DMS79 treated with DMSO at 0.1 percent for 48 hours (cell line): ENCODE measurements at places on chromosomes 2 and 18.

- DNase-seq: no peak
Measured at GRCh38 chr2:37105150-37105549, 20.8 kb downstream of the GPATCH11 start.

DNA sequence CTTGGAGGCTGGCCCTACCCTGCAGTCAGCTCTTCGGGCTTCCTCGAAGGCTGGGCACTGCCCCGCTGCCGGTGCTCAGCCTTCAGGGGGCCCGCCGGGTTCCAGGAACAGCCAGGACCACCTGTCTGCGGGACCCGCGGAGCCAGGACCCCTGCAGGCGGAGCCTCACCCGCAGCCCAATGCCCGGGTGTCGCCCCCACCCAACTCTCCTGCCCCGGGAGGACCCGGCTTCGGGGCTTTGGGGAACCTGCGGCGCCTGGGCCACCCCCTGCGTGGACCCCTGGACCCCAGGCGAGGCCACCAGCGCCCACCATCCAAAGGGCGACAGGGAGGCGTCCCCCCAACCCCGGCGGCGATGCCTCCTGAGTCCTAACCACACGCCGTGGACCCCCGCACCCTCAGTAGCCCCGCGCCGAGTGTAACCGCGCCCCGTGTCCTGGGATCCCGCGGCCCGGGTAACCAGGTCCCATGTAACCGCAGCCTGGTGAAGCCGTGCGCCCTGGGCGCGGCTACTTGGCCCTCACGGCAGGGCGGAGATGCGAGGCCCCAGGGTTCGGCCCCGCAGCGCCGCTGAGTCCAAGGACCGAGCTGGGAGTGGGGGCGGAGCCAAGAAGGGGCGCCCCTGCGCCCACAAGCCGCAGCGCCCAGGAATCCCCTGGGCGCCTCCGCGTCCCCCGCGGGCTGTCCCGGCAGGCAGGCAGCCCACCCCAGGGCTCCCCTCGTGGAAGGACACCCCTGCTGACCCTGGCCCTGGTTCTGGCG is 11.0 kb upstream of the UBE2F start:
- DNase-seq: no peak

GRCh38 chr2:134952608-134953007 is 34.0 kb downstream of the CCNT2 start:
- DNase-seq: no peak

DNA sequence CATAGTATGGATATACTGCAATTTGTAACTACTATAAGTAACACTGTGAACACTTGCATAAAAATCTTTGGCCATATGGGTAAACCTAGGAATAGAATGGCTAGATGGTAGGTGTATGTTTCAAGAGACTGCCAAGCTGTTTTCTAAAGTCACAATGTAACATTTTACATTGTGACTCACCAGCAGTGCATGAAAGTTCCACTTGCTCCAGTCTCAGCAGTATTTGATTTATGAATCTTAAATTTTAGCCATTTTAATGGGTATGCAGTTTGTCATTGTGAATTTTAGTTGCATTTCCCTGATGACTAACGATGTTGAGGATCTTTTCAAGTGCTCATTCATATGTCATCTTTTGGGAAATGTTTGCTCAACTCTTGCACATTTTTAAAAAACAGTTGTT is 86.1 kb downstream of the FARSB start:
- no peak for DNase-seq

DNA sequence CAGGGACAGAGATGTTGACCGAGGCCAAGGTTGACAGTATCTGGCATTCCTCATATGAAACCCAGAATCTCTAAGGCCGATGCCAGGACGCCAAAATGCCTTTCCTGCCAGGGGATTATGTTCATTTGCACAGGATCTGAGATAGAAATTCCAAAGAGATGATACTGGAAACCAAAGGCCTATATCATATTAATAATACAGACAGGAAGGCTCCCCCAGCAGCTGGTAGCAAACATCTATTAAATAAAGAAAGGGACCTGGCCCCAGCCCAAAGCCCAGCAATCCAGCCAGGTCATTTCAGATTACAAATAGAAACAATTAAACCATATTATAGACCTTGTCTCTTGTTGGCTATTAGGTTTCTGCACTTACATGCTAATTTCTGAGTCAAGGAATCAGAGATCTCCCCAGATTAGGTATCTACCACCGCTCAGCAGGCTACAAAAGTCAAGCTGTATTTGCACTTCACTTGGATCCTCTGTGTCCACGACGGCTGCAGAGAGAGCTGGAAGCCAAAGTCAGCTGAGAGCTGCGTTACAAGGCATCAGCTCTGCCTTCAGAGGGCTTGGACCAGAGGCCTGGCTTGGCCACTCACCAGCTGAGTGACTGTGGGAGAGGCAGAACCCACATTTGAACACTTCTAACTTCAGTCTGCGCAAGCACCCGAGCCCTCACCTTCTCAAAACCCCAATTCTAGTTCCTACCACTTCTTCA is 269.3 kb upstream of the SIX2 start:
- DNase-seq: no peak

GRCh38 chr2:66984864-66985263 is 412.3 kb upstream of the ETAA1 start:
- no peak for DNase-seq

GRCh38 chr2:127650041-127650784 is 4.3 kb downstream of the GPR17 start:
- no peak for DNase-seq

GRCh38 chr2:137676346-137676745 is 287.9 kb upstream of the HNMT start:
- peak; percentile 52 for DNase-seq

DNA sequence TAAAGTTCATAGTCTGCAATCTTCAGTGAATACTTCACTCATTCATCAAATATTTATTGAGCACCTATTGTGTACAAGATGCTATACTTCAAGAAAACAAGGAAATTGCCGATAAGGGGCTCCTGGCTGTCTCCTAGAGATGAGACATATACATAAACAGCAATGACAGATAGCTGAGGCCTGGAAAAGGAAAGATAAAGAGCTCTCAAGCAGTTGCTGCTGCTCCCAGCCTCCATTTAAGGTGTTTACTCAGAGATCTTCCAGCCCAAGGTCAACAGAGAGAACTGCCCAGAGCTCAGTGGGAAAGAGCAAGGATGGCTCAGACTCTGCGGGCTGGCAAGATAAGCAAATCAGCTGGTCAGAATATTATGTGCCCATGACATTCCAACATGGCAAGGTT is 3.3 kb upstream of the SLC14A2 start:
- DNase-seq: no peak

DNA sequence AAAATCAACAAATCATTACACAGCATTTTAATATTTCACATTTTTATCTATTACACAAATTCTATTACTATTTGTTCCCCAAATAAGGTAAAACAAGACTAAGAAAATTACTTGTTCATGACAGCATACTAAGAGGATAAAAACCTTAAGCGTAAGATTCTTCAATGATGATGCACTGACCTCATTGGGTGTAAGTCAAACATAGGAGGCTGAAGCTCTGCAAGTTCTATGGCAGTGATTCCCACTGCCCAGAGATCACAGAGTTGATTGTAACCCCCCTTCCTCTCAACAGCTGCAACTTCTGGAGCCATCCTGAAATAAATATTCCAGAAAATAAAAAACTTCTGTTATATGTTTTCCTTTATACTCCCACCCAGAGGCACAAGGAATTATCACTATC is 82.2 kb upstream of the CDKL4 start:
- DNase-seq: no peak

DNA sequence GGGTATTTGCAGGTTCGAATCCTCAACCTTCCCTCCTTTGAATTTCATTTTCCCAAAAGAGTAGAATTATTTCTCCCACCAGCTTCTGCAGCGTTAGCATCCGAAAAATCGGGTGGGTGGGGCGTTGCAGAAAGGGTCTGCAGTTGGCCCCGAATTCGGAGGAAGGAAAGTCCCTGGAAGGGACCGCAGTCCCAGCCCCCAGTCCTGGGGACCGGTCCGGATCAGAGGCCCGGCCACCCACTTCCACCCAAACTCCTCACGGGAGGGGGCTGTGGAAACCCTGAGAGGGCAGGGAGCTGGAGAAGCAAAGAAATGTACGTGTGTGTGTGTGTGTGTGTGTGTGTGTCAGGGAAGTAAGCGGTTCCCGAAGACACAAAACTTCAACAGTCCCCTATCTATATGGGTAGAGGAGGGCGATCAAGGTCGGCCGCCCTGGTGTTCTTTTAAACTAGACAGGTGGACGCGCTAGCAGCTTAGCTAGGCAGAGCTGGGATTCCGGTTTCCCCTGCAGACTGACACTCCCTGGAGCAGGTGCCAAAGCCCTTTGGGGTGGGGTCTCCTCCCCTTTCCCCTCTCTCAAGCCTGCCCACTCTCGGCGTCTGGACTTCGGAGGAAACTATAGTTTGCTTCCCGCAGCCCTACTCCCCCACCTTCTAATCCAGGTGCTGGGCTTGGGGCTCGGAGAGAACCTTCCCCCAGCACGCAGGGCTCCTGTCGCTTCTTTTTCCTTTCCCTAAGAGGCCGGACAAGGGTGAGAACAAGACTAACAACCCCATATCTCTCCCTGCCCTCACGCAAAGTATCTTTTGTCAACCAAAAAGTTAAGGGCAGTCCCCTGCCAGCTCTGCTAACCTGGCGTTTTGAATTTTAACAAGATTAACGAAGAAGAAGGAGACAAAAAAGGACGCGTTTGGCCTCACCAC is 4.8 kb upstream of the ONECUT2 start:
- no peak for DNase-seq

GRCh38 chr2:39664232-39664887 is 1.4 kb upstream of the TMEM178A start:
- no peak for DNase-seq

DNA sequence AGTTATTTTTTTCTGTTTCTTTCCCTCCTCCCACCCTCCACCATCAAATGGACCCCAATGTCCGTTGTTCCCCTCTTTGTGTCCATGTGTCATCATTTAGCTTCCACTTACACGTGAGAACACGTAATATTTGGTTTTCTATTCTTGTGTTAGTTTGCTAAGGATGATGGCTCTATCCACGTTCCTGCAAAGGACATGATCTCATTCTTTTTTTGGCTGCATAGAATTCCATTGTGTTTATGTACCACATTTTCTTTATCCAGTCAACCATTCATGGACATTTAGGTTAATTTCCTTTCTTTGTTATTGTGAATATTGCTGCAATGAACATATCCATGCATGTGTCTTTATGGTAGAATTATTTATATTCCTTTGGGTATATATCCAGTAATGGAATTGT is 91.3 kb upstream of the TNP1 start:
- no peak for DNase-seq

DNA sequence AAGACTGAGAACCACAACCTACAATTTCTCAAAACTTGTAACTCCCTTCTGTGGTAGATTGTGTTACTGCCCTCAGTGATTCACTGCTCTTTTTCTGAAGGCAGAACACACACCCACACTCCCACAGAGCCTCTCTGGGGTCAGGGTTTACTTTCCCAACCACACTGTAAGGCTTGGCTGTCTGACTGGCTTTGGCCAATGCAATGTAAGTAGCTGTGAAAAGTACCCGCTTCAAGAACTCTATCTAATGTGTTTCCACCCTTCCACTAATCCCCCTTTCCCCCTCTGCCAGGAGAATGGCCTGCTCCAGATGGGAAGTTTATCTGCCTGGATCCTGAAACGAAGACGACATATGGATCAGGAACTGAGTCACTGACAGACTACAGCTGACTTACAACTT is 222.7 kb downstream of the CDH2 start:
- no peak for DNase-seq

DNA sequence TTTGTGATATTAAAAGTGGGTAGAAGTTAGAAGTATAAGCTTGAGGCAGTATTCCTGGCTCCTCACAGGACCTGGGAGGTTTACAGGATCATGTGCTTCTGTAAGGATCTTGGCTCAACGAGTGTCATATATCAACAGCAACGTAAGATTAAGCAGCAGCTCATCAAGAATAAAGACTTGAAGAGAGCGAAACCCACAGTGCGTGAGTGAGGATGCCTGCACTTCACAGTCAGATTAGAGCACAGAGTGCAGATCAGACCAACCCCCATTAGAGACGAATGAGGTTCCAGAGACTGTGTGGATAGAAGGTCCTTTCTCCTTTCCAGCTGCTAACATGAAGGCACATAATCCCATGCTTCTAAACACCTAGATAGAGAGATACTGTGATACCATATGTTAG is 1656.7 kb upstream of the NXPH2 start:
- no peak for DNase-seq

DNA sequence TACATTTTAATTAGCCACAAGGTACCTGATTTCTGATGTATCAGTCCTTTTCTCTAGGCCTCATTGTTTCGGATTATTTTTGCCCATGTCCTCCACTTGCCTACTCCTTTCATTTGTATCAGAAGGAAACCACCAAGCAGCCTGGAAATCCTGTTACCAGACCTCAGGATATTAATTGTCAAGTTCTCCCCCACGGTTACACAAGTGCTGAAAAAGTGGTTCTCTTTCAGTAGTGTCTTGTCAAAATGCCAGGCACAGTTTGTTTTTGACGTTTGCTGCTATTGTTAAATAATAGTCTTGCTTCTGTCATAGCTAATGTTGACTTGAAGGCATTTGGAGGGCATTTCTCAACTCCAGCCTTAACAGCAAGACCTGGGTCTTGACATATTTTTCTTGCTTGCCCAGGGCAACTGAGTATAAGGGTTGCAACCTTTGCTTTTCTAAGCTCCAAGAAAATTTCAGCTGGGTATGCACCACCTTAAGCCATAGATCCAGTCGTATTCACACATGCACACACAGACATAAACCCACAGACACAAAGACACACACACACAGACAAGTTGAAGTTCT is 31.0 kb downstream of the INSIG2 start:
- no peak for DNase-seq

DNA sequence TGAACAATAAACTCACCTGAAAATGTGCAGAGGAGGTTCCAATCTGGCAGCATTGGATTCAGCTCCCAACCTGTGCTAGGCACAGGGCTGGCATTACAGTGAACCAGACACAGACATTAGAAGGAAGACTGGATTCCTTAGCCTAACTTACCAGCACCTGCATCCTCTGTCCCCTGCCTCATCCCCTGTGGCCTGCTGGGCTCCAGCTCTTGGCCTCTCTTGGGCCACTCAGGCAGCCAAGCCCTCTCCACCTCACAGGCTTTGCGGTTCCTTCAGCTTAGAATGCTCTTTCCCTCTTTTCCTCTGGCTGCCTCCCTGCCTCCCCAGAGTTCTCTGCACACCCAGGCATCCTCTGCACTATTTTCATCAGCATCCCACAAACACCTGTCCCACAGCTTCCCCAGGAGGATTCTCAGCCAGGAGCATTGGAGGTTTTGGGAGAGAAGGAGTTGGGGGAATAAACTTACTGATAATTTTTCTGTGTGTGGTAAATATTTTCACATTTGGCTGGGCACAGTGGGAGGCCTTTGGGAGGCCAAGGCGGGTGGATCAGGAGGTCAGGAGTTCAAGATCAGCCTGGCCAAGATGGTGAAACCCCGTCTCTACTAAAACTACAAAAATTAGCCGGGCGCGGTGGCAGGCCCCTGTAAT is 132.0 kb downstream of the INHBB start:
- DNase-seq: no peak

GRCh38 chr18:79544386-79544963 is 135.1 kb upstream of the CTDP1 start:
- no peak for DNase-seq

- DNase-seq: peak; percentile 90
Measured at GRCh38 chr18:35345460-35345921, 1.3 kb upstream of the ZNF24 start.

- no peak for DNase-seq
Measured at GRCh38 chr2:213249502-213249901, 34.8 kb upstream of the SPAG16 start.
